ENCODE measurements at places on chromosomes 6 and 20.

- no peak for DNase-seq
Observed at GRCh38 chr6:62763125-62763912, 447.9 kb upstream of the FKBP1C start.

DNA sequence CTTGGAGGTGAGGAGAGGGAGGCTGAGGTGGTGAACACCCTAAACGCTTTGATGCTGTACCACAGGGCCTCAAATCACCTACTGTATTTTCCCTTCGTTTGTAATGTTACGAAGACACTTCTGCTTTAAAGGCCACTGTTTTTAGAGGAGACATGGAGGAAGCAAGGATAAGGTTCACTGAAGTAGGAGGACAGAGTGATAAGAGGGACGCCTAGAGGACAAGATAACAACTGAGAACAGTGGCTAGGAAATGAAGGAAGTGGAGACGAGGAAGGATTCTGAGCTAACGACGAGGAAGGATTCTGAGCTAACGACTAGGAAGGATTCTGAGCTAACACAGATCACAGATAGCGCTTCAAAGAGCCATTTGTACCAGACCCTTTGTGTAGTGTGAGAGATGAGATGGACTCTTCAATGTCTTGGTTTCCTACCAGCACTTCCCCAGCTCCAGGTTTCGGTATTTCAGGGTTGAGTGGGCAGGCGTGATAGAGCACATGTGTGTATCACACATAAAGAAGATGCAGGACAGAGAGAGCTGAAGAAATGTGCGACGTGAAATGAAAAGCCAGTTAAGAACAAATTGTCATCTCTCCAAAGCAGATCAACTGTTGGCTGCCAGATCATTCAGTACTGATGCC, 7.5 kb downstream of the SF3B5 start:
- DNase-seq, result no peak

DNA sequence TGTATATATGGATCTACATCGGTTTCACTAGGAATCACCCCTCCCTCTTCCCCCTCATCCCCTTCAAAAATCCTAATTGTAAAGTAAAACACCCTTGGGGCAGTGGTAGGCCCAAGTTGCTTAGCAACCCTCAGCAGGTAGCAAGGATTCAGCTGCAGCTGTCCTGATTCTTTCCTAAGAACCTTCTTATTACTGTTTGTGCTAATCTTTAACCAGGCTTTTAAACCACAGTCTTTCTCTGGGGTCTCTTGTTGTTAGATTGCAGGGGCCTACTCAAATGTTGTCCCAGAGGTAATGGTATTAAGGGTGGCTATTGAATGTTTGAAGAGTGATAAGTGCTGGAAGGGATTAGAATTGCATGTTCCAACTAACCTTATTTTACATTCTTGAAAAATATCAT, 46.4 kb downstream of the PRL start:
- no peak for DNase-seq

DNA sequence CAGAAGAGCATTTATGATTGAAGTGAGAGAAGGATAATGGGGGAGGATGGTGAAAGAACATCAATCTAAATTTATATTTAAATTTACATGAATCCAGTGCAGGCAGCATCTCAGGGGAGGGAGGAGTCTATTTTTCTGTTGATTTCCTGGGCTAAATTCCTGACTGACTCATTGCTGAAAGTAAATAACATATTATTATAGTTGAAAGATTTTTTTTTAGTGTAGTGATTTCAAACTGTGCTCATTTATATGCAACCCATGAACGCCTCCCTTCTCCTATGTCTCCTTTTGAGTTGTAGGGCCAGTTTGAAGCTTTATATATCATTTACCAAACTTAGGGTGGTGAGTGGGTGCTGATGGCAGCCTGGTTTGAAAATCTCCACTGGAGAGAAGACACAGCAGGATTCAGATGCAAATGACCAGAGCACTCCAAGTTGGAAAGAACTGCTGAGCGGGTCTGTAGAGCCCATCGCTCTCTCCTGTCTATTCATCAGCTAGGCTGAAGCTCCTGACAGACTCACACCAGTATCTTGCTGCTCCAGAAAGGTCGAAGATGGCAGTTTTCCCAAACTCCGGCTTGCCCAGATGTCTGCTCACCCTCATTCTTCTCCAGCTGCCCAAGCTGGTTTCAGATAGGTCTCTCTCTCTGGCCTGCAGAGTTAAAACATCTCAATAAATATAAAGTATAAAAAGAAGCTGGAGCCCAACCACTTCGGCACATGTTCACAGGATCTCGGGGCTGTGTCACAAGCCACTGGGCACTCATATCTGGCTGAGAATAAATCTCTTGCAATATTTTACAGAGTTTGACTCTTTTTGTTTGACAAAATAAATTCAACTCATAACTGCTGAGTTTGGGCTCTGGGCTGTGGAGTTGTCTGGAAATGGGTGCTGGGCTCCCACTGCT, 18.3 kb downstream of the BTN2A1 start:
- no peak for DNase-seq

DNA sequence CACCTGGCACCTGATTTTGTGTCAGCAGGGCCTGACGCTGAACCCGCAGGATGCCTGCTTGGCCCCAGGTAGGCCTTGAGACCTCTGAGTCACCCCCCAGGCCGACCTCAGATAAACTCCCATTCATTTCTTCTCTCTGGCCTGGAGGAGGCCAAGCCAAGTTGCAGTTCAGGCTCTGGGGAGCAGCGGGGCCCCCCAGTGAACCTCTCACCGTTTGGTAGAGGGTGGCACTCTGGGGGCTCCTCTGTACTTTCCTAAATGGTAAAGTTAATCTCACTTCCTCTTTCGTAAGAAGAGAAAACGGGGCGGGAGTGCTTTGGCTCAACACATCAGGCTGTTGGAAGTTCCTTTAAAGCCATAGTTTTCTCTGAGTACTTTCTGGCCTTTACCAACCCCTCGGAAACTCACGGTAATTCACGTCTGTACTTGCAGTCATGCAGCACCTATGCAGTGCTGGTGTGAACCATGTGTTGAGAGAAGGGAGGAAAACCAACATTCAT, 2.8 kb downstream of the SIRPA start:
- no peak for DNase-seq

DNA sequence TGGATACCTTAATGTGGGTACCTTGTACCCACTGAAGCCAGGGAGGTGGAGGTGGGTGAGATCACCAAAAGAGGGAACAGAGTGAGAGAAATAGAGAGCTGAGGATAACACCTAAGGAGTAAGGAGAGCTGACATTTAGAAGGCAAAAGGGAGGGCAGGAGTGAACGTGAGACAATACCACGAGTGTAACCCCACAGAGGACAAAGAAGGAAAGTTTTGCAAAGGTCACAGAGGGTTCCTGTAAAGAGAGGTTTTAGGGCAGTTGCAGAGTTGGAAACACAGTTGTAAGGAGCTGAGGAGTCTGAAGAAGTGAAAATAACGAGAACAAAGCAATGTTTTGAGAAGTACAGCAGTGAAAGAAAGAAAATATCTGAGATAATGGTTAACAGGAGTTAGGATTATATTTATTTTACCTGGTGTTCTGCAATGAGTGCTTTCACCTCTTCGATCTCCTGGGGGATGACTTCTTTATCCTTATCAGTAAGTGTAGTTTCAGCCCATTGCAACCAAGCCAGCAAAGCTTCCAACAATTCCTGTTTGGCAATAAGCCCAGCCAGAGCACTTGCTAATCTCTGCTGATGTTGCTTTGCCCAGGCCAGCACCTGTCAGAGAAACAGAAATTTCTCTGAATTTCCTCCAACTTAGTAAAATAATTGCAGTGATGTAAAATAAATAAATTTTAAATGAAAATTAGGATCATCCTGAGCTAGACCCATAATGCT, 166.8 kb downstream of the DST start:
- DNase-seq, result no peak

DNA sequence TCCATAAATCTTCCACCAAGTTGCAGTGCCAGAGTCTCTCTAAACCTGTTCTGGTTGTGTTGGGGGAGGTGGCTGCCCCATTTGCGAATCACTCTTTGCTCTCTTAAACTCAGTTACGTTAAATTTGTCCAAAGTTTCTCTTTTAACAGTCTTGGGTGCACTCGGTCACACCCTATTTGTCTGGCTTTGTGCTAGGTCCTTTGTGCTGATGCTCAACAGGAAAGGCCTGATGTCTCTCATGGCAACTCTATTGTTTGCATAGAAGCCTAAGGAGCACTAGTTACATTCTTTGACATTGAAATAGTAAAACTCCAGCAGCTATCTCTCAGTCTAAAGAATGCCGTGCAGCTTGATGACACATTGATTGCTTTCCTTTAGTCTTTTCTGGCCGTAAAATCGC, 105.1 kb downstream of the TRMT11 start:
- DNase-seq, result no peak

DNA sequence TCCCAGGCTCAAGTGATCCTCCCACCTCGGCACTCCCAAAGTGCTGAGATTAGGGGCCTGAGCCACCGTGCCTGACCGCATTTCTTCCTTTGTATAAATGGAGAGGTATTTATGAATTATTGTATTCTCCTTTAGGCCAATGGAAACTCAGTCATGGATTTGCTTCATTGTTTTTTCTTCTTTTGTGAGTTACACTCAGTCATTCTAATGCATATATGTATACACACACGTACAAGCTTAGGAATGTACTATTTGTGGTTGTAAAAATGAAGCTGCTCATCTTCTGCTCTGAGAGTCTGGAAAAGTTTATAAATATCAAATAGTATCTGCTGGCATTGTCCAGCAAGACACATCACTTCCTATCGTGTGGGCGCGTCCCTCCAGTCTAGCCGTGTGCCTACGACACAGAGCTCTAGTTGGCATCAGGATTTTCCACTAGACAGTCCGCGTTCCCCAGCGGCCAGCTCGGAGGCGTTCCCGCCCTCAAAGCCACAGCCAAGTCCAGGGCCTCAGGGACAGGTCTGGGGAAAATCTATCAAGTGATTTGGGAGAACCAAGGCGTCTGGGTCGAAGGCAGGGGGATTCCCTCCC, 215.2 kb downstream of the NFATC2 start:
- no peak for DNase-seq

- no peak for DNase-seq
Observed at GRCh38 chr6:13378669-13379590, 50.6 kb upstream of the TBC1D7 start.

- no peak for DNase-seq
Observed at GRCh38 chr6:10621213-10621612, 73.2 kb downstream of the C6orf52 start.

- DNase-seq, result no peak
Observed at GRCh38 chr6:1774226-1774915, 164.7 kb downstream of the FOXC1 start.

DNA sequence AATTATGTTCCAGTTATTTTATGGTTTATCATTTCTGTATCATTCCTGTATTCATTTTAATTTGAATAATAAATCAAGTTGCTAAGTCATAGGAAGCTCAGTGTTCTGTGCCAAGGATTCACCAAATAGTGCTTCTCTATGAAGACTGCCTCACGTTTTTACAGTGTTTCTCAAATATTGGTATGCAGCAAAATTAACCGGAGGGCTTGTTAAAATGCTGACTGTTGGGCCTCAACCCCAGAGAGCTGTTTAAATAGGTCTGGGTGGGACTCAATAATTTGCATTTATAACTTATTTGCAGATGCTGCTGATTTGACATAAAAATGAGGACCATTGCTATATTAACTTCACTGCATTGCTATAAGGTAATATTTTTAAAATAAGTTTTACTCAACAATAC, 166.7 kb downstream of the TINAG start:
- no peak for DNase-seq

GRCh38 chr6:19121521-19121920, 715.6 kb upstream of the ID4 start:
- no peak for DNase-seq

- no peak for DNase-seq
Observed at GRCh38 chr6:52620906-52621190, 44.0 kb upstream of the TRAM2 start.

- no peak for DNase-seq
Observed at GRCh38 chr6:84752118-84752850, 12.1 kb downstream of the TBX18 start.

DNA sequence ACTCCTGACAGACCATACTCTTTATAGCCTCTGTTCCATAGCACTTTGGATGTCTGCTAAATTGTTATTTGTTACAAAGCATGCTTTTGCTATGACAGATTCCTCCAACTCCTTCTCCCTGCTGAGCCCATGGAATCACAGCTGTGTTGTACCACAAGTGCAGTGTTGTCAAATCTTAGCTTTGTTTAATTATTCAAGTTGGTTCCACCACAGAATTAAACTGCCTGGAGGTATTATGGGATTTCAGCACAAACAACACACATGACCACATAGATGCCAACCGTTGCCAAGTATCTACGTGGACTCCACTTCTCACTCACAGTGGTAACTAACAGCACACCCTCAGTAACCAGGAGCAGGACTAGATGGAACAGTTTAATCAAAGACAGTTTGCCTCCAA, 32.7 kb upstream of the MARCKS start:
- no peak for DNase-seq

- no peak for DNase-seq
Observed at GRCh38 chr6:16803294-16804200, 42.3 kb upstream of the ATXN1 start.

DNA sequence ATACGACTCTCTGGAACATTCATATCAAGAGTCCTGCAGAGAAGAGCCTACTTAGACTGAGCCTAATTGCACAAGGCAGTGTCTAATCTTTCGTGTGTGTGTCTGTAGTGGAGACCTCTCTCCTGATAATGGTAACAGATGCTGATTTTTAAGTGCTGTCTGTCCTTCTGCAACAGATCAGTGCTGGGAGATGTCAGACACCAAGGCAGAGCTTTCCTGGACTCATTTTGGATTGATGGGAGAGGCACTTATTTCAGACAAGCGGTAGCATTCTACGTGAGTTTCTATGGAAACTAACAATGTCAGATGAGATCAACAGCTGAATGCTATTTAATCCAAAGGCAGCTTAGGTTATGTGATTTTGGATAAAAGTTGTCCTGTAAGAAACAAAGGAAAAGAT, 167.6 kb downstream of the PLCB4 start:
- DNase-seq, result no peak

DNA sequence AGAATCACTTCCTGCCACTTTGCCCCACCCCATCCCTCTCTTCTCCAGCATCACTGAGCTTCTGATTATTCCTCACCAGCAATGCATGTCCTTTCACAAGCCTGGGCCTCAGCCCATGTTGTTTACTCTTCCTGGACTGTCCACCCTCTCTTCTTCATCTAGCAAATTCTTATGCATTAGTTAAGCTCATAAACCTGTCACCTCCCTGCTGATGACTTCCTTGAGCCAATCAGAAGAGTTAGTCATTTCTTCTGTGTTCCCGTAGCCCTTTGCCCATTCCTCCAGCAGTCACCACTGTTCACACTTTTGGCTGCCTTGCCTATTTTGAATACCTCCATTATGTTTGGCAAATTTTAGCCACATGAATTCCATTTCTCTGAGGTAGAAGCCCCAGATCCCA, 4.1 kb upstream of the CRYBG1 start:
- no peak for DNase-seq

GRCh38 chr20:22815603-22816315, 219.4 kb upstream of the SSTR4 start:
- no peak for DNase-seq
